ENCODE measurements at places on chromosomes 7 and 10.

DNA sequence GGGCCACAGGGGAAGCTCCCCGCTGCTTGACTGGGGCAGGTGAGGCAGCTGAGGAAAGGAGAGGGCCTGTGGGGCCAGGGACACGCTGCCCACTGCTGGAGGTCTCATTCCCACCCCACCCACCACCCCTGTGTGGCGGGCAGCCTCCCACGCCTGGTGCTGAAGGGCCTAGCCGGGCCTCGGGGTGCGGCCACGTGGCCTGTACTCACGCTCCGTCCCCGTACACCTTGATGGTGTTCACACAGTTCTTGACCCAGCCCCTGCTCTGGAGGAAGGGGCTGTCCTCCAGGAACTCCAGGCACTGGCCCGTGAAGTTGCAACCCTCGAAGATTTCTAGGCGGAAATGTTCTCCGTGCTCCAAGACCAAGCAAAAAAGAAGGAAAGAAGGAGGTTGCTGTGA is 4.0 kb downstream of the CRYGN start:
- DNase-seq = no peak

GRCh38 chr10:132521466-132522102 is 16.0 kb upstream of the INPP5A start:
- no peak for DNase-seq

DNA sequence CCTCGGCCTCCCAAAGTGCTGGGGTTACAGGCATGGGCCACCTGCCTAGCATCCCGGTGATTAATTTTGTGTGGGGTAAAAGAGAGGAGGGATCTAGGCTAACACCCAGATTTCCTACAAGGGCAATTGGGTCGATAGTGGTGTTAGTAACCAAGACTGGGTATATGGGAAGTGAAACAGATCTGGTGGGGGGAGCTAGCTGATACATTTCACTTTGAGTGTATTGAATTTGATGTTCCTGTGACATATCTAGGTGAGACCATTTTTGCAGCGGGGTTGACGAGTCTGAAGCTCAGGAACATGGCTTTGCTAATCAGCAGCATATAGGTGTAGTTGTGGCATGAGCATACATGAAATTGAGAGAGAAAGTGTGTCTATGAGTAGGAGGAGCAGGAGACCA is 12.0 kb downstream of the CLCN1 start:
- no peak for DNase-seq

DNA sequence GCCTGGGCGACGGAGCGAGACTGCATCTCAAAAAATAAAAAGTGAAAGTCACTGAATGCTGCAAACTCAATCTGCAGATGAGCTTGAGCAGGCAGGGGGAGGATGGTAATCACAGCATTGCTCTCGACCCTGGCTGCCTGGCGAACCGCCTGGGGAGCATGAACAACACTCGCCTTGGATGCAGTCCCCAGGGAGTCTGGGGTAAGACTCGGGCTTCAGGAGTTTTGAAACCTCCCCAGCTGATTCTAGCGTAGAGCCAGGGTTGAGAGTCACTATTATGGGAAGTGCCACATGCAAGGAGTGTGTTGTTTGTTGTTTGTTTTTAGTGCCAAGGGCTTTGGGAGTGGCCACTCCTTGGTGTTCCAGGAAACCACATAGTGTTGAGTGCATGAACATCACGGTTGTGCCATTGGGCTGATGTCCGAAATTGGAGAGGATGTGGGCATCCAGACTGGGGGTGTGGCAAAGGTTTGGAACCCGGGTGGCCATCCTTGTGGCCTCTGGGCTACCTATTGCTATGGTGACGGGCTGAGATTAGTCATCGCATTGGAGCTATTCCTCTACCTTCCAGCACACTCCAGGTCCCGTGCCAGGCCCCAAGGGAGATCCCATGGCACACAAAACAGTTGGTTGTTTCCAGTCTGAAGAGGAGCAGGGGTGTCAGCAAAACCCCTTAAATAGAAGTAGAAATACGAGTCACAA is 92.6 kb downstream of the RGS10 start:
- DNase-seq = no peak

DNA sequence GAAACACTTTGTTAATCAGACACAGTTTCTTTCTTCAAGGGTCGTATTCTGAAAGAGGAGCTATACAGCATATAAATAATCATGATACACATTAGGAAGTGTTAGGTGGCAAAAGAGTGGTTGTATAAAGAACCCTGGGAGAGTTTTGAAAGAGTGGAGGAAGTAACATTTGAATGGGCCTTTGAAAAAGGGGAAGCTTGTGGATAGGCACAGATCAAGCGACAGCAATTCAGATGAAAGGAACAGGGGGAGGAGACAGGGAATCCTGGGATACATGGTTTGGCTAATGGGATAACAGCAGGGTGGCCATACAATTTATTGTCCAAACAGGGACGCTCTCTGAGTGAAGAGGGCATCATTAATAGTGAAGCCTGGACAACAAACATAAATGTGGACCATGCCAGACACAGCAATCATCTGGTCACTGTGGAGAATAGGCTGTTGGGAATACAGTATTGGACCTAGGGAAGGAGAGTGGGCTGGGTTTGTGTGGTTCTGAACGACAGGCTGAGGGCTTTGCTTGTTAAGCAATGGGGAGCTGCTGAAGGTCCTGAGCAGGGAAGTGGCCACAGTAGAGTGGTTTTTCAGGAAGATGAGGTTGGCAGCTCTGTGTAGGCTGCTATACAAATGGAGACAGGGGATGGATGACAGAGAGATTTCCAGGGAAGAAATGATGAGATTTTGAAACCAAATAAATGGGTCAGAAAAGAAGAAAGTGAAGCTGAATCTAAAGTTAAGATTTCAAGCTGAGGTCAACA is 75.9 kb downstream of the ICA1 start:
- DNase-seq = no peak

DNA sequence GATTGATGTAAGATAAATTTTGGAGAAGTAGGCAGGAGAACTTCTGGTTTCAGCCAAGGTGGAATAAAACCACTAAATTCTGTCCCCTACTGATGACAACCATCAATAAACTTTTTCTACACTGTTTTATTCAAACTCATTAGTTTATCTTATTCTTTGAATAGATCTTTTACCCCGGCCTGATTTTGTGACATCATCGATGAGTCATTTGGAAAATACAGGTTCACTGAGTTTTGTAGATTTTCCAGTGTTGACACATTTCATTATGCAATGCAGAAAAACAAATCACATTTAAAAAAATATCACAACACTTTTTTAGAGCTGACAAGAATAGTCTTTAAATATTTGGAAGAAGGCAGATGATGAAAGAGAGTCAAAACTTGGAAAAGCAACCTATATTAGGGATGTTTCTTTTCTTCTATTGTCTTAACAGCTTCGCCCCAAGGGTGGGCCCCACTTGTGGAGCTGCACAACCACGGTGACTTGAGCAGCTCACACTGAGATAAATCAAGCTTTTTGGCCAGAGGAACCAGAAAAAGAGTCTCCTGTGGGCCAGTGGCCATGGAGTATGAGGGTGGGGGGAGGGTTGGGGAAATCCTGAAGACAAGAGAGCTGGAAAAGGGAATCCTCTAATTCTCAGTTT is 112.8 kb downstream of the PTEN start:
- DNase-seq = no peak
